Mucosa of gallbladder (tissue), 1 donor: ENCODE measurements at places on chromosomes 12 and 14.

DNA sequence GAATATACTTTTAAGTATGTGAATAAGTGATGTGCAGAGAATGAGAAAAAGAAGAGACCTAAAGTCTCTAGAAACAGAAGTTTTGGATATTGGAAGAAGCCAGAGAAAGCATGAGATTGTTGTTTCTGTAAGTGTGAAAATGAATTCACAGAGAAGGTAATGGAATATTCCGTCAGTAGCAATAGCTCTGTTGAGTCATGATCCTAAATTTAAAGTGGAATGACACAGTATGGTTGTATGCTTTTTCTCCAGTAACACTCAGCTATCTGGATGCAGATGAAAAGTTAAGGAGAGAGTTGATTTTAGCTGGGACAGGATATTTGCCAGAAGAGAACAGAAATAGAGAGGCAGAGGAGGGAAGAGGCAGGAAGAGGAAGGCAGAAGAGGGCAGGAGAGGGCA is 1166.3 kb downstream of the GALC start:
- DNase-seq, result no peak

DNA sequence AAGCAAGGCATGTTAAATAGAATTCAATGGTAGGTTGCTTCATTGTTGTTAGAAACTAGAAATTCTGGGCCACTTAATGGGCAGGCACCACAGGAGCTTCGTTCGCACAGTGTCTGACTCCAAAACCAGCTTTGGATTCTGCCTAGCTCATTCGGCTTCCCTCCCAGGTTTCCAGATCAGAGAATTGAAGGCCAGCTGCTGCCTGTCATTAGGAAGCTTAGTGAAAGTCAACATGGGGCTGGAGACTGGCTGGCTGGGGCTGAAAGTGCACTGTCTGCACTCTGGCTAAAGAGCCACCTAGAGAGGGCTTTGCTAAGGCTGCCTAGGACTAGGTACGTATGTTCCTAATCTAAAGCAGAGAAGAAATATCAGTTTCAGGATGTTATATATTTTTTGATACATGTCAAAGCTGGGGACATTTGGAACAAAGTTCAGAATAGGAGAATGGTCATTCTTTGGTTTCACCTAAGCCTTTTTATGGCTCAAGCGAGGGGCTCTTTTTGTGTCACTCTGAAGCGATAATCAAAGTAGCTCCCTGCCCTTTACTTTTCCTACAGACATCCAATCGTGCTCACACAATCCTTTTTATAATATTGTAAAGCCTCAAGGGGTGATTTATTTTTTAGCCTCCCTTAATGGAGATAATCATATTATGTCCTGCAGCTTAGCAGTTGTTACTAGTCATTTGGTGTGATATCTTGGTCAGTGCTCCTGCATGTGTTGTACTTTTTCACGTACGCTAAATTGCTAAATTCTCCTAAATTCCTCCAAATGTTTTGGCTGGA is 238.5 kb upstream of the NAV3 start:
- no peak for DNase-seq

DNA sequence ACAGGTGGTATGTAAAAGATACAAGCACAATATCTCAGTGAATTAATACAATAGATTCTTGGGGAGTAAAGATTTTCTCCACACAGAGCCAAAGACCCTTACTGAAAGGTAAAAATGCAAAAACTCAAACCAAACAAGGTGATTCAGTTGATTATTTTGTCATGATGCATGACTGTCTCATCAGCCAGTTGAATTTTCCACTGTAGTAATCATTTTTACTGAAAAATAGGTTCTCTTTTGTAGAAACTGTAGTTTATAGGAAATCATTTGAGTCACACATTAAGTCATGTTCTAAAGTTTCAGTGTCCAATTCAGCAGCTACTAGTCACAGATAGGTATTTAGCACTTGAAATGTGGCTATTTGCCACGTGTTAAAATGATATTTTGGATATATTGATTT is 53.6 kb downstream of the PPFIA2 start:
- no peak for DNase-seq

- no peak for DNase-seq
Measured at GRCh38 chr14:65631040-65631439, 218.5 kb downstream of the FUT8 start.

- DNase-seq, result no peak
Measured at GRCh38 chr12:96365604-96366380, 34.4 kb downstream of the CDK17 start.
